ENCODE measurements at places on chromosomes 3 and 15.
A peak's percentile ranks its signal among the peaks of the same experiment; 100 is the strongest.

DNA sequence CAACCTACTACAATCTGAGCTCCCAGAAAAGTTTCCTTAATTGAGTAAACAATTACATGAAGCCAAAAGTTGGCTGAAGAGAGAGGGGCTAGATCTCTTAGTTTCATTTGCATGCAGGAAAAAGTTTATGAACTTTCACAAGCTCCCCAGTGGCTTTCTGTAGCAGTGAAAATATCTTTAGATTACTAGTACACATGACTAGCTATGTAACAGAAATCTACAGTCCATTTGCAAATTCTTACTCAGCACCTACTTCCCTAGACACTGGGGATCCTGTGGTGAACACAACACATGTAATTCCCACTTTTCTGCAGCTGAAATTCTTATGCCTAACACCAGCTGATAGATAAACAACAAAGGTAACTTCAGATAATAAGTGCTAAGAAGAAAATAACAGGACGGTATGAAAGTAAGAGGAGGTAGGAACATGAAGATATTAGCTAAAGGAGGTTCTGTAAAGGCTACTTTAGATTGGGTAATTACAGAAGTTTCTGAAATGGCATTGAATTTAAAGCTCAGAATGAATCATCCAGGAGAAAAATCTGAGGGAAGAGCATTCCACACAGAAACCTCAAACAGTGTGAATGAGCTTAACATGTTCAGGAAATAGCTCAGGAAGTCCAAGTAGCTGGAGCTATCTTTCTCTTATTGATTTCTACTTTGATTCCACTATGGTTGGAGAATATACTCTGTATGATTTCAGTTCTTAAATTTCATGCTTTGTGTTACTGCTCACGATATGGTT, 204.8 kb downstream of the MAGI1 start:
- no peak for DNase-seq

GRCh38 chr3:65033576-65033975, 345.8 kb upstream of the ADAMTS9 start:
- no peak for DNase-seq

- no peak for DNase-seq
These were observed 7.1 kb downstream of the BLOC1S6 start for GRCh38 chr15:45594319-45594718.

DNA sequence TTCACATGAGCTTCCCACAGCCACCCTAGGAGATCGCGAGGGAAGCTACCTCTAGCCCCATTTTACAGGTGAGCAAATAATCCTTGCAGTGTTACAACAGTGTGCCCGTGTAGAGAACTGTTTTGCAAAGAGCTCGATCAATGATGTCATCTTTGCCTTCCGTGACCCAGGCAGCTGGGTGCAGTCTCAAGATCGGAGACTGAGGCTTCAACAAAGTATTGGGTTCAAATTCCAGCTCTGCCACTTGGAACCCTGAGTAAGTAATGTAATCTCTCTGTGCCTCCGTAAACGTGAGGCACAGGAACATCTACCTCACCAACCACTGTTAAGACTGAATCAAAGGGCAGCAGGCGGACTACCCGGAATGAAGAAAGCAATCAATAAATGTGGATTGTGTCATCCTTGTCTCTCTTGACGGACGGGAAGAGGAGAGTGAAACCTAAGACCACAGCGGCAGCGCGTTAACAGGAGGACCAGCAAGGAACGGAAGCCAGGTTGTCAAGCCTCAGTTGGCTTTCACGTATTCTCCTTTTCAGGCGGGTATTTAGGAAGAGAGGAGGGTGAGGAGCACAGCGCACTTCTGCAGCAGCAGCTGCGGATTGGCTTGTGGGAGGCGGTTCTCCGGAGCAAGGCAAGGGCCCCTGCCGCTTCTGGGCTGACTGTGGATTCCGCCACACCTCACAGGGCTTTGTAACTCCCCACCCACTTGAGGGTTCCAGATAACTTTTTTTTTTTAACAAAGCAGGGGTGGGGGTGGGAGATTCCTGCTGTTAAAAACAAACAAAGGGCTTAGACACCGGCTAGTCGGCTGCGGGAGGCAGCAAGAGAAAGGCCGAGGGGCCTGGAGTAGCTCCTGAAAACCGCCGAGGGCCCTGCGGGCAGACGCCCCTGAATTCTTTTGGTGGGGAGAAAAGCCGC, 1.5 kb upstream of the SMAD3 start:
- no peak for DNase-seq

DNA sequence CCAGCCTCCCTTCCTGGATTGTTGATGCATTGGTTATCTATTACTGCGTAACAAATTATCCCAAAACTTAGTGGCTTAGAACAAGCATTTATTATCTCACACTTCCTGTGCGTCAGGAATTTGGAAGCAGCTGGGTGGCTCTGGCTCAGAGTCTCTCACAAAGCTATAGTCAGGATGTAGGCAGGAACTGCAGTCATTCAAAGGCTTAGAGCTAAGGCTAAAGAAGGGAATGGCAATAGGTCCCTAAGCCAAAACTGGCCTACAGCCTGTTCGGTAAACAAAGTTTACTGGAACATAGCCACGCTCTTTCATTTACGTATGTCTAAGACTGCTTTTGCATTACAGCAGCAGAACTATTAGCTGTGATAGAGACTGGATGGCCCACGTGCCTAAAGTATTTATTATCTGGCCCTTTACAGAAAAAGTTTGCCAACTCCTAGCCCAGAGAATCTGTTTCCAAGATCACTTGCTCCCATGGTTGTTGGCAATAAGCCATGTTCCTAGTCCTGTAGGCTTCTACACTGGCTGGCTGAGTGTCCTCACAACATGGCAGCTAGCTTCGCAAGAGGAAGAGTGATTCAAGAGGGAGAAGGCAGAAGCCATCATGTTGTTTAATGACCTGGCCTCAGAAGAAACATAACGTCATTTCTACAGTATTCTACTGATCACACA, 132.4 kb downstream of the SNRK start:
- no peak for DNase-seq

GRCh38 chr3:142502187-142502985, 54.5 kb upstream of the XRN1 start:
- no peak for DNase-seq

GRCh38 chr3:155629556-155629955, 115.3 kb downstream of the PLCH1 start:
- DNase-seq = no peak

- no peak for DNase-seq
These were observed 69.1 kb upstream of the LMOD3 start for GRCh38 chr3:69191516-69191915.

- no peak for DNase-seq
These were observed 11.6 kb upstream of the PIK3CB start for GRCh38 chr3:138846262-138846791.

GRCh38 chr3:187738071-187738330, 7.3 kb downstream of the BCL6 start:
- no peak for DNase-seq

DNA sequence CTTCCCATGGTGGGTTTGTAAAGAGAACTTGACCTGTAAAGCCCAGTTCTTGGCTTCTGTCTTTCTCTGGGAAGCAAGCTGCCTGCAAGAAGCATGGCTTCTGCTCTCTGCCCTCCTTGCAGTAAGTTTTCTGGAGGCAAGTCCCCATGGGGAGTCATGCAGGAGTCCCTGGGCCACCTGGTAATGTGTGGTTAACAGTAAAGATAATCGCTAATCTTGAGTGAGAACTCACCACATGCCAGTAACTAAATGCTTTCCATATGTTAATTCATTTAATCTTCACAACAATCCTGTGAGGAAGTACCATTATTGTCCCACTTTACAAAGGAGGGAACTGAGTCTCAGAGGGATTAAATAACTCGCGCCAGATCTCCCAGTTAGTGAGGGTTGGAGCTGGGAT, 4.2 kb downstream of the CAPN3 start:
- no peak for DNase-seq

DNA sequence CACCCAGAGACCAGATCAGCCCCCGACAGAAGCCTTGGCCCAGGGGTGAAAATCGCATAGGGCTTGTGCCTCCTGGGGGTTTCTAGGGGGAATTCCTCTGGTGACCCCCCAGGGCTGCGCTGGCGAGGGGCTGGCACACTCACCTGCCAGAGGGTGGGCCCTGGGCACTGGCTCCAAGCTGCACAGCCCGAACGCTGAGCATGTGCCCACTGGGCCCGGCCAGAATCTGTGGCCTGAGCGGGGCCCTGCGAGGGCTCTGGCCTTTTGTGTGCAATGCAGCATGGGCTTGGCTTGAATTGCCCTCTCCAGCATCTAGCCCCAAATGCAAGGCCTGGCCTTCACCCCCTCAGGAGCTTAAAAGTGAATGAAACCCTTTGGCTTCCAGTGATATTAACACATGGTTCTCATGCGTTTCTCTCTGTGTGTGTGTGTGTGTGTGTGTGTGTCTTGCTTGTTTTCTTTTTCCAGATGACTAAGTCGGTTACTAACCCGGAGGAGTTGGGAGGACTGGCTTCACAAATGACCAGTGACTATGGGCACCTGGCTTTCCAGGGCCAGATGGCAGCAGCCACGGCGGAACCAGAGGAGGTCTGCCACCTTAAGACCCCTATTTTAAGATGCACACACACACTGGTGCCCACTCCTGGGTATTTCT, 259.1 kb upstream of the TPM1 start:
- no peak for DNase-seq

- no peak for DNase-seq
These were observed 192.3 kb upstream of the ARHGEF26 start for GRCh38 chr3:153928851-153929250.

- DNase-seq = no peak
These were observed 103.3 kb downstream of the WDR76 start for GRCh38 chr15:43930079-43930478.

- no peak for DNase-seq
These were observed 130.9 kb upstream of the CTDSPL start for GRCh38 chr3:37730825-37731224.

DNA sequence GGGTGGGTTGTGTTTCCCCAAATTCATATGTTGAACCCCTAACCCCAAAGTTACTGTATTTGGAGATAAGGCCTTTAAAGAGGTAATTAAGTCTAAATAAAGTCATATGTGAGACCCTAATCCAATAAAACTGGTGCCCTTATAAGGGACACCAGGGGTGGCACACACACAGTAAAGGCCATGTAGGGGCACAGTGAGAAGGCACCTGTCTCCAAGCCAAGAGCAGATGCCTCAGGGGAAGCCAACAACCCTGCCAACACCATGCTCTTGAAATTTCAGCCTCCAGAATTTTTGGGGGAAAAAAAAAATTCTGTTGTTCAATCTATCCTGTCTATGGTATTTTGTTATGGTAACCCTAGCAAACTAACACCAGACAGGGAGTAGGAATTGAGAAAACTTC, 1.5 kb upstream of the GMNC start:
- DNase-seq = no peak

- no peak for DNase-seq
These were observed 146.8 kb downstream of the PCCB start for GRCh38 chr3:136396916-136397315.

- DNase-seq = no peak
These were observed 5.4 kb downstream of the CCDC12 start for GRCh38 chr3:46971151-46971550.

GRCh38 chr3:196673632-196674031, 34.1 kb downstream of the NRROS start:
- no peak for DNase-seq

DNA sequence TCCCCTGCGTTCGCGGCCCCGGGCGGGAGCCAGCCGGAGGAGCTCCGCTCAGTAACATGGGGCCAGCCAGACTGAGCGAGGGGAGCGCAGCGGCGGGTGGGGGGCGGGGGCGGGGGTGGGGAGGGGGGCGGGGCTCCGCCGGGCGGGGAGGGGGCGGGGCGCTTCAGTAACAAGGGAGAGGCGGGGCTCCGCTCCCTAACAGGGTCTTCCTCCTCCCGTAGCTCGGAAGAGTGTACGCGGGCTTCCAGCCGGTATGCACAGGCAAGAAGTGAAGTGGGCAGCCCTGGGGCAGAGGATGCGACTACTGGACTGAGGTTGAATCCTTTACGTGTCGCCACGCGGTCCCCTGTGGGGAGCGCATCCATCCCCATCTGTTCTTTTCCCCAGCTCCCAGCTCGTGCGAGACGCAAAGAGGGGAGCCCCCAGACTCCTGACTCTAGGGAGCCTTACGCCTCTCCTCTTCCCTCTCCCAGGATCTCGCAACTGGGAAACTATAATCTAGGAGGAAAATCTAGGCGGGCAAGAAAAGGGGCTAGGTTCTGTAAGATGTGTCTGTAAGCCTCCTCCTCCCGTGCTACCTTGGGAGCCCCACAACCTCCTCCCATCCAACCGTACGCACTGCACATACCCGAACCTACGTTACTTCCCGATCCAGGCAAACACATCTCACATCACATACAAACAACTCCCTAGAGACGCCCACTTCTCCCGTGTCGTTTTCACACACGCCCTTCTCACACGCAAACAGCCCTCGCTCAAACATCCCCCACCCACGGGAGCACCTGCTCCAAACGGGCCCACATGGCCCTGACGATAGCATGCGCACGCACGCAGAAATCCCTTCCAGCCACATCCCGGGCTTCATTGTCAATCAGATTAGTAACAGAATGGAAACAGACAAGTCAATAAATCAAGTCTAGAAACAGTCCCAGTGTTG, at the start of gene SHF:
SHF (minus strand) TSS at position 73 of the 937 bp plus-strand sequence; CDS start at position 58, 15 bp downstream.
- peak; percentile 51 for DNase-seq

GRCh38 chr3:45210308-45211041, 15.6 kb downstream of the TMEM158 start:
- peak; percentile 88 for DNase-seq

- DNase-seq = no peak
These were observed 62.5 kb downstream of the SLCO3A1 start for GRCh38 chr15:91916051-91916450.

DNA sequence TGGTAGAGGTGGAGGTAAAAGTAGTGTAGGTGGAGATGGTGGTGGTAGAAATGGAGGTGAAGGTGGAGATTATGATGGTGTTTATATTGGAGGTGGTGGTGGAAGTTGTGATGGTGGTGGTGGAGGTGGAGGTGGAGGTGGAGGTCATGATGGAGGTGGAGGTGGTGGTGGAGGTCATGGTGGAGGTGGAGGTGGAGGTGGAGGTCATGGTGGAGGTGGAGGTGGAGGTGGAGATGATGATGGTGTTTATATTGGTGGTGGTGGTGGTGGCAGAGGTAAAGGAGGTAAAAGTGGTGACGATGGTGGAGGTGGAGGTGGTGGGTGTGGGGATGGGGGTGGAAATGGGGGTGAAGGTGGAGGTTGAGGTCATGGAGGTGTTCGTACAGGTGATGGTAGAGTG, 107.8 kb downstream of the ASB7 start:
- DNase-seq = no peak

DNA sequence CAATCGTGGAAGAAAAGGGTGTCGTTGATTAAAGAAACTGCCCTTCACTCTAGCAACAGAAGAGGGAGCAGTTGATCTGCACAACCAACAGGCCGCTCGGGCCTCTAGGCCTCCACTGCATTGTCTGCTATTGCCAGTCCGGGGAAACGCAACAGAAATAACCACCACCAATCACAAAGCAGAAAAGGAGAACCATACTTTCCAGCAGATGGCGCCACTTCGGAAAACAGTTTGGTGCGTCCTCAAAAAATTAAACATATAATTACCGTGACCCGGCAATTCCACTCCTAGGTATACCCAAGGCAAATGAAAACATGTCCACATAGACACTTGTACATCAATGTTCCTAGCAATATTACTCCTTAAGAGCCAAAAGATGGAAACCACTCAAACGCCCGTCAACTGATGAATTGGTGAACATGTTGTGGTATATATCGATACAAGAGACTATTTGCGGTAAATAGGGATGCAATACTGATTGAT, 154.1 kb downstream of the TJP1 start:
- peak; percentile 51 for DNase-seq

GRCh38 chr3:121855555-121855954, 20.5 kb downstream of the EAF2 start:
- DNase-seq = no peak

GRCh38 chr3:71728632-71729342, 3.6 kb upstream of the EIF4E3 start:
- DNase-seq = no peak

Measured in activated CD8-positive, alpha-beta T cell treated with anti-CD3 and anti-CD28 coated beads, Interleukin-2, amount 10 ng/mL, durations not matched to agents 7 days and 5 days (primary cell).